SK-N-SH treated with all-trans-retinoic acid at 6 μM for 48 hours (cell line): ENCODE measurements at places on chromosomes 7 and 10.

GRCh38 chr7:44858161-44858560, 10.3 kb upstream of the H2AZ2 start:
- no peak for ATAC-seq

DNA sequence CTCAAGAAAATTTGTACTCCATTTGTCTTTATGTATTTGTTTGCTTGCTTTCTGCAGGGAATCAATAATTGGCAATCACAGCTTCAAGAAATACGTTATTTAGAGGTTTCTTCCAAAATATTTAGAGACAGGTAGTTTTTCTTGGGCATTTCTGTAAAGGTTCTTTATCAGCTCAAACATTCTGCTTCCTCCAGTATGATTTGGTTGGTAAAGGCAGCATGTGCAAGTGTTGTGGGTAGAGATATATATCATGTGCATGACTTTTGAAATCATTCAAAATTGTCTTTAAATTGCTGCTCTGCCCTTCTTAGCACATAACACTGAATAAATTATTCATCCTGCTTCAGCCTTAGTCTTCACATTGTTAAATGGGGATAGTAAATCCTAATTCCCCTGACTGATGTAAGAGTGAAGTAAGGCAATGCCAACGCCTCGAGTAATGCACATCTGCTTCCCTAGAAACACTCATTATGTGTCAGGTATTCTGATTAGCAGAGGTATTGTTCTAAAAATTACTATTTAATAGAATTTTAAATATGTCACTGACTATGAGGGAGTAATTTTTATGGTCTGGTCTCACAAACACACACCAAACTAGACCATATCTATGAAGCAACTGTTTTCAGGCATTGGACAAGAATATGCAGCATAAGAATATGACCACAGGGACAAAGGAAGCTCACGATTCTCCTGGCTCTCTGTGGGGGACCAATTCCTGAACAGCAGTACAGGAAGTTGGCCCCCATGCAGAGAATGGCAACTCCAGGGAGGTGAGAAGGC, 77.3 kb upstream of the AKR1E2 start:
- ATAC-seq: no peak

- no peak for ATAC-seq
These were observed 18.8 kb downstream of the CPVL start for GRCh38 chr7:29127527-29127926.

DNA sequence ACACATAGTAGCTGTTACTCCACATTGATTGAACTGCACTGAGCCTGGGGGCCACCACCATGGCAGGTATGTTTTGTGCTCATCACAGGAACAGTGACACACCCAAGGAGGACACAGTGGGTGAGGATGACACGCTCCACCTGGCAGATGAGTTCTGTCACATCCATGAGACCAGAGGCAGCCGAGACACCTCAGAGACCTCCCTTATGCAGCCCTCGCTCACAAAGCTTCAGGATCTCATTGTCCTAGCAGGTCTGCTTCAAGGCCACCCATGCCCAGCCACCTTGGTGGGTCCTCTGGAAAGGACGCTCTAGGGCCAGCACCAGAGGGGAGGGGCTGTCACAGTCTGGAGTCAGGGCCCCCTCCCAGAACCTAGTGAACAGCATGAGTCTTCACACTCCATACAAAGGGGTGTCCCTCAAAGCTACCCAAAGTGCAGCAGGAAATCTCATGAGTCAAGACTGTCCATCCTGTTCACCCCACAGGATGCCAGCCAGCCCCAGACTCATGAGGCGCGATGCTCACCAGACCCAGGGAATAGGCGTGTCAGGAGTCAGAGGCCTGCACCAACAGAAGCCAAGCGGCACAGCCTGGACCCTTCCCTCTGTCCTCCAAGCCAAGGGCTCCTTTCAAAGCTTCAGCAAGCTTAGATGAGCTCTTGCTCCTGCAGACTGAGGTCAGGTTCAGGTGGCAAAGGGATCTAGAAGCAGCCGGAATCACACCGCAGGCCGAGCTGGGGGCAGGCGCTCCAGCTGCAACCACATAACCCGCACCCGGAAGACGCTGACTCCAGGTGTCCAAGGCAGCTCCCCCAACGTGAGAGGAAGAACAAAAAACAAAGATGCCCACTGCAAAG, 9.6 kb downstream of the FAM53B start:
- ATAC-seq: no peak
